ENCODE measurements at places on chromosomes 3 and 15.

- DNase-seq = no peak
These were observed 72.9 kb downstream of the RPLP1 start for GRCh38 chr15:69525543-69525942.

- DNase-seq = no peak
These were observed 364.1 kb upstream of the KCNMB2 start for GRCh38 chr3:178172121-178172520.

DNA sequence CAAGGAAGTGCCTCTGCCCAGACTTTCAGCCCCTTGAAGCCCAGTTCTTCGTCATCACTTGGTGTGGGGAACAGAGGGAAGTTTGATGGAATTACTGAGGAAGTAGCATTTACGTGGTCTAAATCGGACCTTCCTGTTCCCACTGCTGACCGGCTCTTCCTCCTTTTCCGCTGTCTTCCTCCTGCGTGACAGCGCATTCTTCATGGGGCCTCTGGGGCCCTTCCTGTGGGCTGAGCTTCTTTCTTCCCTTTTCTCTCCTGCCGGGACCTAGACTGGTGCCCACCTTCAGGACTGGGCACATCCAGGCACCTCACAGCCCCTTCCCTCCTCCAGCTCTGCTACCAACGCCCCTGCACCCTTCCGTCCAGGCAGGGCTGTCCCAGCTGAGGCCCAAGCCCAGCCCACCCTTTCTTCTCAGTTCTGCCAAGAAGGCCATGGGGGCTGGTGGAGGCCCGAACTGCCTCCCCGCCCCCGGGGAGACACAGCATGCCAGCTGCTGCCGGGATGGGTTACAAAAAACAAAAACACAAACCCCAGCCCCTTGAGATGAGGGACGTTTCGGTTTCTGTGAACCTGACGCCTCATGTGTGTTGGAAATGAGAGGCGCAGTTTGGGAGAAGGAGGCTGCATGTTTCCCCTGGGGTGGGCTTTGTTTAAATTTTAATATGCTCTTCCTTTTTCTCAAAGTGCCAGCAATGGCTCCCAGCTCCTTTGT, 19.1 kb downstream of the ZNF710 start:
- DNase-seq = no peak

GRCh38 chr3:46664188-46664970, 29.1 kb downstream of the ALS2CL start:
- no peak for DNase-seq

DNA sequence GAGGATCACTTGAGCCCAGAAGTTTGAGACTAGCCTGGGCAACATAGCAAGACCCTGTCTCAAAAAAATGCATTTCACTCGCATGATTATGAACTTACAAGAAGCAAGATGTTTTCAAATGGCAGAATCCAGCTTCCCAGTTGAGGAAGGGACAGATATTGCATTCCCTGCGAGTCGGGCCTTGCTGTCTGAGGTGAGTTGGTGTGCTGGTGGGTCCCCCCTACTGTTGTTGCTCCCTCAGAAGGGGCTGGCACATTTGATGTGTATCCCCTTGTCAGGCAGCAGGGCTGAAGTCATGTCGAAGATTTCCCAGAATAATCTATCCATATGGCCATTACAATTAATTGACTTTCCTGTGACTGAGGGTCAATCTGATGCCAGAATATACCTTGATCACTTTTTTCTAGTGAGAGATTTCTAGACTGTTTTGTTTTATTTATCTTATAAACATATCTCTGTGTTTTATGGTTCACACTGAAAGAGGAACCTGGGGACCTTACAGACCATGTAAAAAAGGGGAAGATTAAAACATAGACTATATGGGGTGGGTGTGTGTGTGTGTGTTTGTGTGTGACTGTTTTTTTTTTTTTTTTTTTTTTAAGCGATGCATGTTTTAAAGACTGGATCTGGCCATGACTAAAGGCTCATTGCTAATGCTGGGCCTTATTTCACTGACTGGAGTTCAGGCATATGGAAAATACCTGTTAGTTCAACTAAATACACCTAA, 112.1 kb upstream of the MRPS22 start:
- no peak for DNase-seq

DNA sequence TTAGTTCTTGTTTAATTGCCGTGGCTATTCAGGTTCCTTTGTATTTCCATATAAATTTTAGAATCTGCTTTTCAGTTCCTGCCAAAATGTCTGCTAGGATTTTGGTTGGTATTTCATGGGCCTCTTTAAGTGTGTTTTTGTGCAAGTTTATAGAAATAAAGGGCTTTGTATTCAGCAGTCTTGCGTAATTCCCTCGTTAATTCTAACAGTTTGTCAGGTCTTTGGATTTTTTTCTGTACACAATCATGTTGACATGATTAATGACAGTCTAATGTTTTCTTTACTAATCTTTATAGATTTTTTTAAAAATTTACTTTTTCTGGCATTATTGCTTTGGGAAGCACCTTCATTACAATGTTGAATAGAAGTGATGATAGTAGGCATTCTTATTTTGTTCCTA, 120.9 kb downstream of the NEK11 start:
- DNase-seq = no peak

DNA sequence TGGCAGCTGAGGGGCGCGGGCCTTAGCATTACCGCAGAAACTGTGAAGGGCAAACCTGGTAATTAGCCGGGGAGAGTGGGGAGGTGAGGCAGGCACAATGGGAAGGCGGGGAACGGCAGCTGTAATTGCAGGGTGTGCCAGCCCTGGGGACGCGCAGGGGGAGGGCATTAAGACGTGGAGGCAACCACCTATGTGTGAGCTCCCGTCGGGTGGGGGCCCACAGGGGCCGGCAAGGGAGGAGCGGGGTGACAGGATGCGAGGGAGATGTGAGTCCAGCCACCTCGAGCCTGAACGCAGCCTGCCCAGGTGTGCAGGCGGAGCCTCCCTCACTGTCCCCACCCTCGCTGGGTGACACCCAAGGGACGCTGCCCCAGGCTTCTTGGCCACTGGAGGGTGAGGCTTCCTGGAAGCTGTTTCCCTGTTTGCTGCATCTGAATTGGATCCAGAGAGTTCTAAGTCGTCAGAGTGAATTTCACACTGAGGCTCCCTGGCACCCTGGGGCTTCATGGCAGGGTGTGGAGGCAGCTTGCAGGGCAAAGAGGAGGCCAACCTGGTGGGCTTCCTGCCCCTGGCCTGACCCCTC, 130.6 kb upstream of the MEF2A start:
- DNase-seq = no peak

- no peak for DNase-seq
These were observed 146.1 kb downstream of the AQP9 start for GRCh38 chr15:58284293-58284692.

GRCh38 chr15:39153716-39154115, 427.2 kb upstream of the THBS1 start:
- peak; percentile 32 for DNase-seq

GRCh38 chr15:22839046-22839695, 705 bp downstream of the NIPA2 start:
- DNase-seq = no peak

GRCh38 chr3:127688416-127689265, 15.9 kb downstream of the ABTB1 start:
- DNase-seq = no peak

DNA sequence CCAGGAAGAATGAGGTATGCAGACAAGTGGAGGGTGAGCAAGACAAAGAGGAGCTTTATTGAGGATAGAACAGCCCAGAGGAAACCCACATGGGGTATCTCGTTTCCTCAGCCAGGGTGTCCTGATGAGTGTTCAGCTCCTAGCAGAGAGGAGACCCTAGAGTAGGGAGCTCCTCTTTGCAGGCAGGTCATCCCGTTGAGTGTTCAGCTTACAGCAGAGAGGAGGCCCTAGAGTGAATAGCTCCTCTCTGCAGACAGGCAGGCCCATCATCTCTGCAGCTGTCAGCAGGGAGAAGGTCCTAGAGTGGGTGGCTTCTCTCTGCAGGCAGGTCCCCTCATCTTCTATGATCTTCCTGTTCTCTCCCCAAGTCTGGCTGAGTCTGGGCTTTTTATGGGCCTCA, 90.6 kb upstream of the TNFSF10 start:
- no peak for DNase-seq

DNA sequence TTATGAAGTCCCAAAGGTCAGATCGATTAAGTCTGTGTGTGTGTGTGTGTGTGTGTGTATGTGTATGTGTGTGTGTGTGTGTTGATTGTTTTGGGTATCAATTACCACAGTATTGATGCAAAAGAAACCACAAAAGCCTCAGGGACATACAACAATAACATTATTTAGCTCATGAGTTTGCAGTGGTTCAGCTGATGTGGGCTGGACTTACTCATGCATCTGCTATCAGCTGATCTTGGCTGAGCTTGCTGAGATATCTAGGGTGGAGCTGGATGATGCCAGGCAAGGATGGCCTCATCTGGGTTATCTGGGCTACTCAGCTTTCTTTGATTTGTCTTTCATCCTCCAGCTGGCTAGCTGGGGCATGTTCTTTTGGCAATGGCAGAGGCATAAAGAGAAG, 82.4 kb upstream of the PRR23C start:
- no peak for DNase-seq
